ENCODE measurements at places on chromosomes 3 and 15. TPM values are rescaled to one million over a fixed set of nuclear protein-coding genes. Genes with fewer than 3 reads are reported as not detected.

Gene EDC3
- 9.7 TPM for total RNA-seq

Gene C3orf85
- not detected for total RNA-seq

Gene POPDC2
- 1.3 TPM for total RNA-seq

Gene P2RY13
- total RNA-seq: not detected

Gene LRRC49
- total RNA-seq: 10.3 TPM

Gene CBLB
- 40.6 TPM for total RNA-seq

Gene CPB1
- total RNA-seq: not detected

Gene KNG1
- not detected for total RNA-seq

Gene SSUH2
- 0.32 TPM for total RNA-seq

Gene PDZRN3
- total RNA-seq: 32.5 TPM

Gene SLC15A2
- total RNA-seq: under 0.01 TPM

Gene WDR48
- 19.6 TPM for total RNA-seq

Gene NR1I2
- under 0.01 TPM for total RNA-seq

Gene HYAL1
- total RNA-seq: 2.6 TPM

Gene CP
- not detected for total RNA-seq

Gene AHSG
- total RNA-seq: not detected

Gene SCN5A
- 0.43 TPM for total RNA-seq

Gene CPNE9
- not detected for total RNA-seq

Gene MST1R
- 0.32 TPM for total RNA-seq

Gene TTLL13
- under 0.01 TPM for total RNA-seq

Gene CX3CR1
- not detected for total RNA-seq

Gene ALPK3
- 0.86 TPM for total RNA-seq

Gene SHC4
- total RNA-seq: 3.5 TPM

Gene SLC12A1
- not detected for total RNA-seq

Gene RAD51
- 3.5 TPM for total RNA-seq

Gene MOBP
- total RNA-seq: not detected

Gene A4GNT
- total RNA-seq: not detected

All from fibroblast of villous mesenchyme (primary cell).